ENCODE measurements at places on chromosomes 6 and 20.

DNA sequence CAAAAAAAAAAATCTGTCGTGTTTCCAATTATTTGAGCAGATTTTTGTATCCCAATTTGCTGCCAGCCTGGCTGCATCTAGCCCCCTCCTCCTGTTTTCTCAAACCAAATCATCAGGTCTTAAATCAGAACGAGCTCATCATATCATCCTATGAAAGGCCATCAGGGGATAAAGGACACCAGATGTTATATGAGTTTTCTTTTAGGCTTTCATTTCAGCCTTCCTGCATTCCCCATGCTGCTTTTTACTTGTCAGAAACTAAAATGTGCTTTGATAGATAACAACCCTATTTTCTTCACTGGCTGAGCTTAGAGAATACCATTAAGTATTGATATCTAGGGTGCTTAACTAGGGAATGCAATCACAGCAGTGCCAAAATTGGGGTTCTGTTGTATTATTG lies 968.4 kb upstream of the SLC35B3 start:
- no peak for DNase-seq

GRCh38 chr6:166949528-166950442 lies 6.6 kb downstream of the RNASET2 start:
- no peak for DNase-seq

- DNase-seq: no peak
Observed at GRCh38 chr20:43839793-43840199, 74.9 kb upstream of the TOX2 start.

GRCh38 chr6:140572129-140572528 lies 1197.7 kb upstream of the CITED2 start:
- no peak for DNase-seq

- DNase-seq: no peak
Observed at GRCh38 chr20:46074006-46074405, 15.8 kb downstream of the NCOA5 start.

DNA sequence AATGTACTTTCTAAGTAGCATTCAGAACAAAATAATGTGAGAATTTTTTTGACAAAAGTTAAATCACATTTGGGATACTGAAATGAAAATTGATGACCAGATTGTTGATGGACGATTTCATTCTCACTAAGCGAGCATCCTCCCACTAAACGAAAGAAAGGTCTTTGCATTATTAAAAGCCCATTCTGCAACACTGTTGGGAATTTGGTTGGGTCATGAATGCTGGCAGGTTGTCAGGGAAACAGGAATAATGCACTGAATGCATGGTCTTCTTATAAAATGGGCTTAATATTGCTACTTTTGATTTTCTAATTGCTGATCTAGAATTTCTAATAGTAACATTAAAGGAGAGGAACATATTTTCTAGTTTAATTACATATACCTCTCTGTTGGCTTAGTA lies 229.8 kb downstream of the NKAIN2 start:
- no peak for DNase-seq

- no peak for DNase-seq
Observed at GRCh38 chr6:107676042-107676441, 148.1 kb downstream of the SCML4 start.

- DNase-seq: no peak
Observed at GRCh38 chr6:147806697-147807096, 298.2 kb downstream of the SAMD5 start.

DNA sequence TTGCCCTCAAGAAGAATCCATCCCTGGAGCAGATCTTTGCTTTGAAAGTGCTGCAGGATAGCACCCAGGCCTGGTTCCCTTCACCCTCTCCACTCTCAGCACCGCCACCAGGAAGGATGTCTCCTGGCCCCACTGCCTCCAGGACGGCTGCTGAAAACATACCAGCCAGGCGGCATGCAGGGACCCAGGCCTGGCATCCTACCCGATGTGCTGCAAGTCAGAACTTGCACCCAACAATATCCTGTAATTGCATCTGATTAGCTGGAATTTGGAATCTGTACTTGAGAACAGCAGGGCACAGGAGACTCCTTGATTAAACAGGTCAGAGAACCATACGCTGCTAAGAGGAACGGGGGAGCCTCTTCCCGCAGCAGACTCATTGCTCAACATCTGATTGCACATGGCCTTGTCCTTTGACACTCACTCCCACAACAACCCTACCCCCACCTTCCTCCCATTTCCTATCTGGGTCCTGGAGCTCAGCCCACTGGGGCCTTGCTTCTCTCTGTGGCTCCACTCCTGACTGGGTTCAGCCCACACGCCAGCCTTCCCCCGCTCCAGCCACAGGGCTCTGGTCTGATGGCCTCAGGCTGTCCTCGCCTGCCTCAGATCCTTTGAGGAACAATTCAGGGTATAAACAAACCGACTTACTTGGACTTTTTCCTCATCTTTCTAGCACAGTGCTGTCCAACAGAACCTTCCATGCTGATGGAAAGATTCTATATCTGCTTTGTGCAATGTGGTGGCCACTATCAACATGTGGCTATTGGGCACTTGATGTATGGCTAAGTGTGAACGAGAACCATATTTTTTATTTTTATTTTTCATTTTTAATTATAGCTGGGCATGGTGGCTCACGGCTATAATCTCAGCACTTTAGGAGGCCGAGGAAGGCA lies 78.0 kb downstream of the FGD2 start:
- DNase-seq: no peak

DNA sequence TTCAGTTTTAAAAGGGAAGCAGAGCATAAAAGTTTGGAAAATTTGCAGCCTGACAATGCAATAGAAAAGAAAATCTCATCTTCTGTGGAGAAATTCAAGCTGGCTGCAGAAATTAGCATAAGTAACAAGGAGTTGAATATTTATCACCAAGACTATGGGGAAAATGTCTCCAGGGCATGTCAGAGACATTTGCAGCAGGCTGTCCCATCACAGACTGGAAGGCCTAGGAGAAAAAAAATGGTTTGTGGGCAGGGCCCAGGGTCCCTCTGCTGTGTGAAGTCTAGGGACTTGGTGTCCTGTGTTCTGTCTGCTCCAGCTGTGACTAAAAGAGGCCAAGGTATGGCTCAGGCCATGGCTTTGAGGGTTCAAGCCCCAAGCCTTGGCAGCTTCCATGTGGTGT lies 8.1 kb upstream of the LAMA2 start:
- no peak for DNase-seq

GRCh38 chr6:14944593-14944992 lies 301.3 kb upstream of the JARID2 start:
- no peak for DNase-seq

GRCh38 chr20:11917663-11918062 lies at the start of gene BTBD3:
Gene BTBD3, plus strand, starts transcription at chr20:11917893. Its CDS starts 383 bp downstream, at chr20:11918276.
- DNase-seq: no peak

- DNase-seq: no peak
Observed at GRCh38 chr6:109498936-109499335, 15.9 kb upstream of the ZBTB24 start.

DNA sequence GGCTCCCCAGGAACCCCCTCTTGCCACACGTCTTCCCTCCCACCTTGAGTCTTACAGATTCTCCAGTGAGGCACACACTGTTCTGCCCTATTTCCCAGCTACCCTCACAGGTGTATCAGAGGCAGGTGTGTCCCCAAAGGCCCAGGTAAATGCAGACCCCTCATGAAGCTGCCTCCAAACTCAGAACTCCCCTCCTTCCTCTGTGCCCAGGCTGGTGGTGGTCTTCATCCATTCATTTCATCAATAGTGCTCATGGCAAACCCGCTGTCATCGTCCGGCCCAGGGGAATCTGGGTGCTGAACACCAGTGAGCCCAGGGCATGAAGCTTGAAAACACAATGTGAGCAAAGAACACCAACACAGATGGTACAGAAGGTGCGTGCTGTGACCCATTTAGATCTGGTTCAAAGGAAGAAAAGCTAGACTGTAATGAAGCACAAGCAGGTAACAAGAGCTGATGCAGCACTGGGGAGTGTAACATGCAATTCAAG lies 213.1 kb downstream of the SYNDIG1 start:
- DNase-seq: no peak

GRCh38 chr20:12825226-12825595 lies 183.6 kb upstream of the SPTLC3 start:
- no peak for DNase-seq

DNA sequence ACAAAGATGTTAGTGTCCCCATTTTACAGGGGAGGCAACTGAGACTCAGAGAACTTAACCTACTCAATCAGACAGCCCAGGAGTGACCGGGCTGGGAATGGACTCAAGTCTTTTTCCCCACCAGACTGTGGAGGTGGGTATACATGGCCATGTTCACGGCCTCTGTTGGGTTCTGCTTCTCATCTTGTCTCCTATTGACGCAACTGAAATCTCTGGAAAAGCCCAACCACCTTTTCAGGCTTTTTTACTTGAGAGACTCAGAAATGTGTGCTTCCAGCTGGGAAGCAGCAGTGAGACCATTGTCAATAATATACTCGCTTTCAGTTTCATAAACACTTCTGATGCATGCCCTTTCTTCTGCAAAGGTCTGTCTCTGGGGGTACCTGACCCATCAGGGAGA lies 70.7 kb downstream of the SOBP start:
- no peak for DNase-seq

GRCh38 chr6:3176562-3177355 lies 19.4 kb upstream of the TUBB2A start:
- DNase-seq: peak; percentile 24

DNA sequence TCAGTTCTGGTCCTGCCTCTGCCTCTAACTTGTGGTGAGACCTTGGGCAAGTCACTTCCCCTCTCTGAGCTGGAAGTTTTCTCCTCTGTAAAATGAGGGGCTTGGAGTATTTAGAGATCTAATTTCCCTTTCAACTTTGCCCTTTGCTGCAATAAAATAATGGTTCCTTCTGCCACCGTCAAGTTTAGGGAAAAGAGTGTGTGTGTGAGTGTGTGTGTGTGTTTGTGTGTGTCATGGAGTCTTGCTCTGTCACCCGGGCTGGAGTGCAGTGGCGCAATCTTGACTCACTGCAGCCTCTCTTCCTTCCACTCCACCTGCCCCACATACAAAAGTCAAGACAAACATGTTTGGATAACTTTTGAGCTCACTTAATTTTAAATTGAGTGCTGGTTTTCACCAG lies 39.2 kb upstream of the PIM1 start:
- no peak for DNase-seq

DNA sequence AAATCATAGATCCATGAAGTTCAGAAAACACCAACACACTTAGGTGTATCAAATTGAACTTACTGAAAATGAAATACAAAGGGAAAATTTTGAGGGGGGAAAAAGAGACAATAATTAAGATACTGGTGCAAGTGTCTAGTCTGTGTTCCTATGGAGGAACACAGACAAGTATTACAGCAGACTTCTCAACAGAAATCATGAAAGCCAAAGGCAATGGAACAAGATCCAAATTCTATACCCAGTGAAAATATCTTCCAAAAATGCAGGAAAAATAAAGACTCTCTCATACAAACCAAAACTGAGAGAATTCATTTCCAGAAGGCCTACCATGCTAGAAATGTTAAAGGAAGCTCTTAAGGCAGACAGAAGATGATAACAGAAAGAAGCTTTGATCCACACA lies 63.1 kb downstream of the NRN1 start:
- no peak for DNase-seq

DNA sequence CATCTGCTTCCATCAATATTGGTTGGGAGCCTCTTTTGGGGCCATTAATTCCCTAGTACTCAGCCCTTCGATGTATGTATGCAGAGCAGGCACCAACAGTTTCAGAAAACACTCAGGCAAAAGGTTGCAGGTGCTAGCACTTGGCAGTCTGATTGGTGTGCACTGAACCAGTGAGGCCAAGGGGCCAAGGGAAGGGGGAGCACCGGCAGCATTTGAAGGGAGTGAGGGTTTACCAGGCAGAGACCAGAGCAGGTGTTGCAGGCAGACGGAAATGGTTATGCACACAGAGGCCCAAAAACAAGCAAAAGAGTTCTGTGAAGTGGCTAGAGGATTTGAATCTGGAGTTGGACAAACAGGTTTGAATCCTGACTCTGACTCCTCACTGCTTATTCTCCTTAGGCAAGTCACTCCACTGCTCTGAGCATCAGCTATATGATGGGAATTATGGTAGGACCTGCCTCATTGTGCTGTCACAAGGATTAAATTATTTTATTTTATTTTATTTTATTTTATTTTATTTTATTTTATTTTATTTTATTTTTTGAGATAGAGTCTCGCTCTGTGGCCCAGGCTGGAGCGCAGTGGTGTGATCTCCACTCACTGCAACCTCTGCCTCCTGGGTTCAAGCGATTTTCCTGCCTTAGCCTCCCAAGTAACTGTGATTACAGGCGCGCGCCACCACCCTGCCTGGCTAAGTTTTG lies 58.1 kb upstream of the SHLD1 start:
- DNase-seq: no peak

GRCh38 chr20:32820698-32821377 lies 1.1 kb downstream of the MAPRE1 start:
- DNase-seq: no peak

DNA sequence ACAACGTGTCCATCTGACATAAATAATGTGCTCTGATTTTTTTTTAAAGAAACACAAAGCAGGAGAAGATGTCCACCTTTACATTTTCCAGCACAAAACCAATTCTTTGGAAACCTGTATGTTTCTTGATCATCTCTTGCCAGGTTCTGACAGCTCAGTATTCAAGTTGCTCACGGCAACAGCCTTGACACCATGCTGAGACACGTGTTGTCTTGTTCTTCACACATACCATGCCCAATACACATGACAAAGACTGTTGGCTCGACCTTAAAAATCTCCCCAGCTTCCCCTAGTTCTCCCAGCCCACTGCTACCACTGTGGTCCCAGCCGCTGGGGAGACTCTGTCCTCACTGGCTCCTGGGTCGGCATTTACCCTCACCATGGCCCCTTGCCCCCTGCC lies 518.9 kb downstream of the PREX1 start:
- DNase-seq: no peak

DNA sequence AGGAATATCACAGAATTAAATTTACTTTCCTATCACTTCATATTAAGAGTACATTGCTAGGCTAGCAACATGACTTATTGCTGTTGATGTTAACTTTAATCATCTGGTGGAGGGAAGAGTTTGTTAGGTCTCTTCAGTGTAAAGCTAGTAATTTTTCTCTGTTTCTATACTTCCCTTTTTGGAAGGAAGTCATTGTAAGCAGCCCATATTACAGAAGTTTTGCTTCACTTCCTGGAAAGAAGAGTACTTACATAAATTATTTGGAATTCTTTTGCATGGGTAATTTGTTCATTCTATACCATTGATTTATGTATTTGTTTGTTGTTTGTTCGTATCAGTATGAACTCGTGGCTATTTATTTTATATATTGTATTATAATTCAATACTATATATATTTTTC lies 405.2 kb downstream of the RFPL4B start:
- DNase-seq: no peak

GRCh38 chr6:33817489-33817888 lies 13.7 kb upstream of the MLN start:
- no peak for DNase-seq

GRCh38 chr6:116398316-116399010 lies 27.7 kb downstream of the DSE start:
- DNase-seq: no peak

Measured in stimulated activated CD8-positive, alpha-beta memory T cell treated with anti-CD3 and anti-CD28 coated beads, Interleukin-12 subunit alpha, Interleukin-12 subunit beta, amount 100 ng/mL, for 4 hours (primary cell).